ENCODE measurements at places on chromosomes 5 and 9.

GRCh38 chr9:14723301-14723700 lies 768 bp upstream of the CER1 start:
- no peak for DNase-seq

- no peak for DNase-seq
Measured at GRCh38 chr5:138597661-138598400, 22.6 kb upstream of the HSPA9 start.

DNA sequence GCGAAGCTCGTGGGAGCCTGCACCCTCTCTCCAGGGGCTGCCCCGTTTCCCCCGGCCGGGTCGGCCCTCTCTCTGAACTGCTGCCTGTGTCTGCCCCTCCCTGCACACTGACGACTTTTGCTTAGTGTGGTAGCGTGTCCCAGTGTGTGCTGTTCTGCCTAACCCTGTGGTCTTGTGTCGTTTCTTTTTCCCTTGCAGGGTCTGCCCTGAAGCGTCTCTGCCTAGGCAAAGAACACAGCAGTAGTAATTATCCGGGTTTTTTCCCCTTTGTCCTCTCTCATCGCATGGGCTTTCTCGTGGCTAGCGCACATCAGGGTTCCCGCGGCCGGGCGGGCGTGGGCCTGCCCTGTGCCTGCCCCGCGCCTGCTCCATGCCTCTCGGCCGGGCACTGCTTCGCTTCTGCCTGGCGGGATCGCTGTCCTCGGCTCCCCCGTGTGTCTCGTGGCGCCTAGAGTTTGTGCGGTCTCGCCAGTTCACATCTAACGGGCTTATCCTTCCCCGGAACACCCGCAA lies 122.7 kb downstream of the WNK2 start:
- DNase-seq, result no peak

DNA sequence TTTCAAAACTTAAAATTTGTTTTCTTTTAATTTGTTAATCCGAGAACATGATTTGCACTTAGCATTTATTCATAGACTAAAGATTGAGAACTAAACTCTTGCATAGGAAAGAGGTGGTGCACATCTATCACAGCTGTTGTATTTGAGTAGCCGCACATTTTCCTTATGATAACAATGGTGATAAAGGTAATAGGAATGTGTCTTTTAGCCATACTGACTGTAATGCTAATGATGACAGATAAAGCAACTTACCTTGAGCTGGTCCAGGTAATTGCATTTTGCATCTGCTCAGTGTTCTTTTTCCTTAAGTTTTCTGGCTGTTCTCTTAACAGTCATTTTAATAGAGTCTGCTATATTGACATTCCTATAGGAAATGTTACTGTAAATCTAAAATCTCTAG lies 19.0 kb downstream of the PHAX start:
- no peak for DNase-seq

GRCh38 chr5:133978943-133979342 lies 10.5 kb upstream of the C5orf15 start:
- no peak for DNase-seq

DNA sequence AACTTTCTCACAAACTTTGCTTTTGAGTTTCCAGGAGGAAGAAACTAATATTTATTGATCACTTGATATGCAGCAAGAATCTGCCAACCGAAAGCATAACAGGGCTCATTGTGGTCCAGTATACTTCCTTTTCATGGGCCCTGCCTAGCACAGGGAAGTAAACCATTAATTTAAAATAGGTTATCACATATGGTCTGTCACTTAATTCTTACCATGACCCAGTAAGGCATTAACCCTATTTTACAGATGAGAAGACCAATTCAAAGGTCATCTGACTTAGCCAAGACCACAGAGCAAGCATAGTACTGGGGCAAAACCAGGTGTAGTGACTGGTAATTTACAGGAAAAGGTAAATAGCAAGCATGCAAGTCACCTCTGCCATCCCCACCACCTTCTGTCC lies 336.9 kb upstream of the DMAC1 start:
- no peak for DNase-seq

DNA sequence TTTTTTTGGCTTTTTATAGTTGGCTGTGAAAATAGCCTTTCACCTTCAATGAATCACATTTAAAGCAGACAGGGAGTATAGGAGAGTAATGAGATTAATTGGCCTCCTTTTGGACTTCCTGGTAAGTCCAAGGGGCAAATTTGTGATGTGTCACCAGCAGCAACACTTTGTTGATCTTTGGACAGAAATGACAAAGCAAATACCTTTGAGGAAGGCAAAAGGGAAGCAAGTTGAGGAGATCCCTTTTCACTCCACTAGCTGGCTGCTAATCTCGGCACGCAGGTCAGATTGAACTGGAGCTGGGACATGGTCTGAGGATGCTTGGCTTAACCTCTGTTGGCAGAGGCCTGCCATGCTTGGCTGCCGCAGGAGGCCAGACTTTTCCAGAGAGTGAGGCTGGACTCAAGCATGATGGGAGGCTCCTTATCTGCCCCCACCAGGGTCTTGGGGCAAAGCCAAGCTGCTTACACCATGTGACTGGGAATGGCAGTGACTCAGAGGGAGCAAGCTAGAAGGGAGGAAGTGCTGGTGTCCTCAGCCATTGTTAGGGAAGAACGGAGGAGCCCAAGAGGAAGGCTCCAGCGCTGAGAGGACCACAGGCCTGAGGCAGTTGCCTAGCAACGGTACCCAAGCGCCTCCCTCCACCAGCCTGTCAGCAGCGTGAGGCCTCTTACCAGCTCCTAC lies 174.5 kb upstream of the MAP1B start:
- no peak for DNase-seq

GRCh38 chr5:89324990-89325389 lies 442.0 kb upstream of the MEF2C start:
- DNase-seq, result no peak

DNA sequence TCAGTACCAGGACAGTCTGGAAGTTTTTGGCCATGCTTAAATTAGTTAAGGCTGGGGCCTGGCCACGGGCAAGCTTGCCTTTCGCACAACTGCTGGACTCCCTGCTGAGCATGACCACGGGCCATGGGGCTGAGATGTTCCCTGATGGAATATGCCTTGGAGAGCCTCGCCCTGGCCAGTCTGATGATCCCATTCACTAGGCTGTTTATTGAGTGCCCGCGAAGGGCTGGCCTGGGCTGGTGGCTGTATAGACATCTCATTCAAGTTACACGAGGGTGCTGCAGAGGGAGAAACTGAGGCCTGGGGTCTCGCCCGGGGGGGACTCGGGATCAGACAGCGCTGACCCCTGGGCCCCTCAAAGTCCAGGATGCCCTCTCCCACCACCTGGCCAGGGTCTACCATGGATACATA lies 7.8 kb upstream of the RXRA start:
- no peak for DNase-seq

GRCh38 chr5:149615976-149616375 lies 34.7 kb downstream of the ARHGEF37 start:
- DNase-seq, result no peak

DNA sequence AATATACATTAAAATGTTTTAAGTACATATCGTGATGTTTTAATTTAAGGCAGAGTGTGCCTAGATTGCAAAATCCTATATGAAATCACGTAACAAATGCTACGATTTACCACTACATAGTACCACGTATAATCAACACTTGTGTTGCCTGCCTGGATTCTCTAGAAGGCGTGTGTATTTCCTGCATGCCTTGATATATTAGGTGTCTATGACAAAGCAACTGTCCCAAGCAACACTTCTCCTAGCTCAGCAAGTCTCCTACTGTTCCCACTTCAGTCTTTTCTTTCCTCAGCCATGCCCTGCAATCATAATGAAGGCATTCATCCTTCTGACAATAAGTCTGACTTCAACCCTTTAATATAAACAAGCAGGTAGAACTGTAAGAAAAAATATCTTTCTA lies 89.6 kb downstream of the PTPRD start:
- no peak for DNase-seq

GRCh38 chr5:43646992-43647391 lies 44.0 kb downstream of the NNT start:
- no peak for DNase-seq

DNA sequence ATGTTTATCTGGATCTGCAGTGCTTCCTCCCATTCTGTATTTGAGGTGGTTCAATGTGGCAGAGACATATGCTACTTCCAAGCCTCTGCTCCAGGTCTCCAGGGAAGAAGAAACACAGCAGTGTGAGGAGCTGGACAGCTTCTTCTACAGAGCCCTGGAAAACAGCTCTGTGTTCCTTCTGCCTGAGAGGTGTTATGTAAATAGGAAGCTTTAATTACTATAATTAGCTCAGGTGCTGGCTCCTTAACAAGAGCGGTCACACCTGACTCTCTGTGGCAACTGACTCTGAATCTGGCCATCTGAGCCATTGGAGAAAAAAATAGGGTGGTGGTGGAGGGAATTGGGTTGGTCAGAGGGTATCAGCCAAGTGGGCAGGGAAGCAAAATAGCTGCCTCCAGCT lies 332.4 kb upstream of the BRINP1 start:
- no peak for DNase-seq

DNA sequence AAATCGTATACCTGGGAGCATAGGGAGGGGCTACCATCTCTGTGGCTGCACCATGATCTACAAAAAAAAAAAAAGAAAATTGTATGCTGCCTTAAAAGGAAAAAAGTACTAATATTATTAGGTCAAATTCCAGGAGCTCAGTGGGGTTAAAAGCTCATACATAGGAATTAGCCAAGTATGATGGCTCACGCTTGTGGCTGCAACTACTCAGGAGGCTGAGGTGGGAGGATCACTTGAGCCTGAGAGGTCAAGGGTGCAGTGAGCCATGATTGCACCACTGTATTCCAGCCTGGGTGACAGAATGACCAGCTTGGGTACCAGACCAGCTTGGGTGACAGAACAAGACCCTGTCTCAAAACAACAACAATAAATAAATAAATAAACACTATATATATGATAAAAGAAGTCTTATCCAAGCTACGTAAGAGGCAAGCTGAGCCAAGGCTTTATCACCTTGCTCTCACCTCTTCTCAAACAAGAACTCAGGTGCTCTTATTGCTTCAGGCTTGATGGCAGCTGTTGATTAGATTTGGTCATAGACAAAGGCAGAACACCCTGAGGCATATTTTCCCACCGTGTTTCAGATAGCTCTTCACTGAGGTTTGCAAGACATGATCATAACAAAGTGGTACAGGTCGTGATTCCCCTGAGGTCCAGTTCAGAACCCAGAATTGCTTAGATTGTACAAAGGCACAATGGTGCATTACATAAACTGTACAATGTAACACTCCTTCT lies 3.3 kb upstream of the FBXW11 start:
- DNase-seq, result no peak

DNA sequence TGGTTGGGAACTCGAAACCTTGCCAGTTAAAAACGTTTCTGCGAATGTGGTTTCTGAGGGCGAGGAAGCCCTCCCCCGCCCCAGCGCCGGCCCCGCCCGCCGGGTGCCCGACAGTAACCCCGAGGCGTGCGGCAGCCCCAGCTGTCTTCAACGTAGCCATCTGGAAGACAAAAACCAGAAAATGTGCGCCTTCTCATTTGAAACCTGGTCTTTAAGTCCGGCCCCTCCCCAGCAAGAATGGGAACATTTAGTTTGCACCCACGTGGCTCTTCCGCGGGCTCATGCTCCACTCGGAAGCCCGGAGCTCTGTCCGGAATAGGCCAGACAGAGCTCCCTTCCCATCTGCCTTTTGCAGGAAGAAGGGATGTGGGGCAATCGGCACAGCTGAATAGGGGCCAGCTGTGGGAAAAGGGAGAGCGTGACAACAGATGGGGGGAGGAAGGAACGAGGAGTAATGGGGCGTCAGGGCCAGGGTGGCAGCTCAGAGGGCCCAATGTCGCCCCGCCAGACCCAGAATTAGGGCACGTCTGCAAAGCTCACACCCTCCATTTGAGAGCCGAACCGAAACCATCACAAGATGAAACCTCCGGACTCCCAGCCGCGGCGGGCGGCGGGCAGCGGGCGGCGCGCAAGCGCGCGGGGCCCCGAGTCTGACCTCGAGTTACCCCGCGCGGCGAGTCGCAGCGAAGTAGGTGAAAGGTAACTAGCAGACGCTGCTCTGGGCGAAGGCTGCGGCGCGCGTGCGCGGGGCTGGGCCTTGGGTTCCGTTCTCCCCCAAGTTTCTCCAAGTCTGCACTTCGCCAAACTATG lies 63.4 kb upstream of the ABCA1 start:
- DNase-seq, result peak; percentile 59

DNA sequence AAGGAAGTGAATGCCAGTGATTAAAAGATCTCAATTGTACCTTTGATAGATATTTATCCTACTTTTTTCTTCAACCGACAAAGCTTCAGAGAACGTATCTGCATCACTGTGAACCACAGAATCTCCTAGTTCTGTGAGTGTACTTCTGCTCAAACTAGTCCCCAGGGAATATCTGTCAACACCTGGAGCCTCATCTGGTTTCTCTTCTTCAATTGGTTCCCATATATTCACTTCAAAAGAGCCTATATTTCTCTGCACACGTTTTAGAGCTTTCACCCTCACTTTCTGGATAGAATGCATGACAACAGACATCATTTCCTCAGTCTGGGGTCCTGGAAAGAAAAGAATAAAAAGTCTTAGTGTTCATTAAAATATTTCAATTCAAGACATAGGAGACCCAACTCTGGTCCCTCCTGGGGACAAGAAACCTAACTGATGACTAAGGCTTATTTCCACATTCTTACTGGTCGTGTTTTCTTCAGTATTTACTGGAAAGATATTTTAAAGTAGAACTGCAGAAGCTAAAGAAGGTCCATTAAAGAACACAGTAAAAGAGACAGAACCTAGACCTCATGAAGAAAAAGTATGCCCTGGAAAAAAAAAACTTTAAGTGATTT lies 64.3 kb downstream of the CPLANE1 start:
- DNase-seq, result peak; percentile 68

GRCh38 chr9:34961574-34962490 lies 3.7 kb downstream of the PHF24 start:
- no peak for DNase-seq

DNA sequence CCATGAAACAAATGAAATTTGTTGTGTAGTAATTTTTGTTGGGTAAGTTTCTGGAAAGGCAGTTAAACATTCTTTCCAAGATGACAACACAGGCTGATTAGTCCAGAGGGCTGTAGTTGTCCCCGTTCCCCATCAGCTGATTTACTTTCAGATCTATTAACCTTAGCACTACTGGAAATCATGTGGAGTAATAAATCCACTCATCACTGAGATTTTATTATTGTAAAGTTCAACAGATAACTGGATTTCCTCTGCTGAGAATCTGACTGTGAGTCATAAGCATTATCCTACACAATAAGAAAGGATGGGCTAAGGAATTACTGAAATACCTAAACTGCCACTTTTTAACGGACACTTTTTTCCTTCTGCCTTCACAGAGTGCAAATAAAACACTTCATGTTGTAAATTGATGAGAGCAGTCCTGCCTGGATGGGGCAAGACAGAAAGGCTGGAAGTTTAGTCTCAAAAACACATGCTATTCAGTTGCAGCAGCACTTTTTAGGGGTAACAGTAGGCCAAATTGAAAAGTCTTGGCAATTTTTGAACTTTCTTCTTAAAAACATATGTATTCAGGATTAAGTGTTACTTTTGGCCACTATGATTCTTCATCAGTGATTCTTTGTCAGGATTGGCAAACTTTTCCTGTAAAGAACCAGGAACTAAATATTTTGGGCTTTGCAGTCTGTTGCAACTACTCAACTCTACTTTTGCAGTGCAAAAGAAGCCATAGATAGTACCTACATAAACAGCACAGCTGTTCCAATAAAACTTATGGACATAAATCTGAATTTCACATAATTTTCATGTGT lies 7.0 kb downstream of the STOM start:
- no peak for DNase-seq

- peak; percentile 18 for DNase-seq
Measured at GRCh38 chr9:136011703-136012496, 50.7 kb upstream of the UBAC1 start.

GRCh38 chr9:75455444-75455921 lies 367.2 kb downstream of the OSTF1 start:
- peak; percentile 60 for DNase-seq
